ENCODE measurements at places on chromosomes 12 and 14.

DNA sequence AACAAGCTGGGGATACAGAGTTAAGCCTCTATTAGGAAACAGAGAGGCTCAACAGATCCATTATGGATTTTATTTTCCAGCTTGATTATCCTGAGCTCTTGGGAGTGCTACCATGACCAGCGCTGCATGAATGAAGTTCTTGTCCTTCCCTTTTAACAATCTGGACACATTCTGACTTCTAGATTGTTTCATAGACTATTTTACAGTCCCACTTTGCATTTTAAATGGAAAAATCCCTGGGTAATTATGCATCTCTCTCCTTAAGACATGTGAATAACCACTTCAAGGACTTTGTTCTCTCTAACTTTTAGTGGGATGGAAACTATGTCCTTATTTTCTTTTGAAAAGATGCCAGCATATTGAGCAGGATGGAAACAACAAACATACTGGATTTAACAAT is 2.0 kb downstream of the CCDC198 start:
- DNase-seq: no peak

DNA sequence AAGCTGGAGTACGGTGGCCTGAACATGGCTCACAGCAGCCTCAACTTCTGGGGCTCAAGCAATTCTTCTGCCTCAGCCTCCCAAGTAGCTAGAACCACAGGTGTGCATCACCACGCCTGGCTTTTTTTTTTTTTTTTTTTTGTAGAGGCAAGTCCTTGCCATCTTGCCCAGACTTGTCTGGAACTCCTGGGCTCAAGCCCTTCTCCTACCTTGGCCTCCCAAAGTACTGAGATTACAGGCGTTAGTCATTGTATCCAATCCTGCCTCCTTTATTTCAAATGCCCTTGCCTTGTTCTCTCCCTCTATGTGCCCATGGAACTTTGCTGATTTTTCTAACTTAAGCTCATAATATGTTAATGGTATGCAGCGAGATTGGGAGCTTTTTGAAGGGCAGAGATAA is 49.2 kb upstream of the PRICKLE1 start:
- no peak for DNase-seq

GRCh38 chr12:90042920-90043641 is 334.4 kb upstream of the ATP2B1 start:
- DNase-seq: no peak

DNA sequence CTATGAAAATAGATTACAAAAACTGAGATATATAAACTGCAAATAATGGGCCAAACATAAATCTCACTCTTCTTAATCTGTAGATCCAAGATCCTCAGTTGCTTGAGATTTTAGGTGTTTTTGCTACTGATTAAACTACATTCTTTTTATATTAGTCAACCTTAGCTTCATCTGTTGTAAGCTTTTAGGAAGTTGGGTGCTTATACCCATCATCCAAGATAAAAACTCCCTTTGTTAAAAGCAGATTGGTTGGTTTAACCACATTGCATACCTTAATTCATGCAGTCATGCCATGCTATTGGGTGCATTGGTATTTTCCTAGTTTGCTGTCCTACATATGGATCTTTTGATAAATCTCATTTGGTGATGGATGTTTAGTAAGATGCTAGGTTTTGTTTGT is 46.2 kb upstream of the DIP2B start:
- no peak for DNase-seq

- no peak for DNase-seq
These were observed 4.6 kb downstream of the MTRFR start for GRCh38 chr12:123237646-123238329.

DNA sequence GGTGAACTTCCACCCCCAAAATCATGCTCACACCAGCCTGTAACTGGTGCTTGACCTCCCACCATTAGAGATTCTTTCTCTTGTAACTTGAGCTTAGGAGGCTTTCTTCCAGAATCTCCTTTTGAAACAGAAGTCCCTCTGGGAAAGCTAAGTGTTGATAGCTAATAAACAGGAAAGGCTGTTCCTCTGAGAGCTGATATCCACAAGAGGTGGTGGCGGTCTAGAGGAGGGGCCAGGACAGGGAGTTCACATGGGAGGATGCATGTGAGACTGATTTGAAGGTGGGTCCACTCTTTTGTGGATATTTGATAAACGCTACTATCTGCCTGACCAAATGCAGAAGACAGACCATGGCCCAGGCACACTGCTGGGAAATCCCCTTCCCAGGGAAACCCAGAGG is 10.2 kb upstream of the PRMT8 start:
- no peak for DNase-seq

- no peak for DNase-seq
These were observed 90.2 kb downstream of the KDM2B start for GRCh38 chr12:121490401-121491281.

DNA sequence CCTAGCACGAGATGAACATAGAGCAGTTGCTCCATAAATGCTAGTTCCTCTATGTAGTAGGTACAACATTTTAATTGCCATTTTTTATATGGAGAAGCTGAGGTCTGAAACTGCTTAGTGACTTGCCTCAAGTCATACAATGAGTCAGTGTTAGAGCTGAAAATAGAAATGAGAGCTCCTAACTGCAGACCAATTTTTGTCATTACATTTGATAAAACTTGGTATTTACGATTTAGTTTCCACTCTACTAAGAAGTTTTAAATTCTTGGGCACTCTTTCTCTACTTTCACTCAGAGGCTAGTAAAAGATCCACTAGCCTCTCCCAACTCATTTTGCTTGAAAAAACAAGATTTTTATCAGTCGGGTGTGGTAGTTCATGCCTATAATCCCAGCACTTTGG is 8.1 kb upstream of the TMED10 start:
- DNase-seq: no peak

DNA sequence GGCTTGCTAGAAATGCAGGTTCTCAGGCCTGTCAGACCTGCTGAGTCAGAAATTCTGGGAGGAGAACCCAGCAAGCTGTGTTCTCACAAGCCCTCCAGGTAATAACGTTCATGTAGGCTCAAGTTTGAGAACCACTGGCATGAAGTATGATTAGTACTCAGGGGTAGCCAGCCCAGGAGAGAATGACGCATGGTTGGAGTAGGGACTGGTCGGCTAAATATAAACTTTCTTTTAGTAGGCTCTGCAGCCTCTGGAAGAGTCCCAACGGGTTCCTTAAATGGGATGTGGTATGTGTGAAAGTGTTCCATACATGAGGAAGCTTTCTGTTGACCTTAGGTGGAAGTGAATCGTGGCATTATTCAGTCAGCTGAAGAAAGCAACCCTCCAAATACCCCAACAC is 209.3 kb downstream of the SLC41A2 start:
- no peak for DNase-seq

- peak; percentile 87 for DNase-seq
These were observed 115.9 kb downstream of the NTN4 start for GRCh38 chr12:95674631-95675030.

DNA sequence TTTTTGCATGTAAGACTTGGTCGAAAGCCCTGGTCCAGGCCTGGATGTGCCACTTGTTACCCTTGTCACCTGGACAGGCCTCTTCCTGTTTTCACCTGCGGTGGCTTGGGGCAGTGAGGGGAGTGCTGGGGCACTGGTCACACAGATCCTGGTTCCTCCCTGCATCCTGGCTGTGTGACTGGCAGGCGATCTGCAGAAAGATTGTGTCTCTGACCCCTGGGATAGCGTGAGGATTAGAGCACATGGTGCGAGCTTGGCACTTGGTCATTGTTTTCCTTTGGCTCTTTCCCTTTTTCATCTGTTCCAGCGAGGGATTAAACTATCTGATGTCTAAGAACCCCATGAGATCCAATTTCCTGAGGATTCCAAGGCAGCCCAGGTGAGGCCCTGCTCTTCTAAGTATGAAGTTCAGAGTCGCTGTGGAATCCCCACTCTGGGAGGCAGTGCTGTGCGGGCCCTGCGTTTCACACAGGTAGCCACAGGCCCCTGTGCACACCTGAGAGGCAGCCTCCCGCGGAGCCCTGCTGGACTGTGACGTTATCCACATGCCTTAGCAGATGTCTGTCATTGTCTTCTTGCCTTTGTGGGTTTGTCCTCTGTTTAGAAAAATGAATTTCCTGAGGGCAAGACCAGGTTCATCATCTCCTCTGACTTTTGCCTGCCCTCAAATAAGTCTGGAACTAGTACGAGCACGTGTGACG is 288.4 kb downstream of the CACNA1C start:
- DNase-seq: no peak

DNA sequence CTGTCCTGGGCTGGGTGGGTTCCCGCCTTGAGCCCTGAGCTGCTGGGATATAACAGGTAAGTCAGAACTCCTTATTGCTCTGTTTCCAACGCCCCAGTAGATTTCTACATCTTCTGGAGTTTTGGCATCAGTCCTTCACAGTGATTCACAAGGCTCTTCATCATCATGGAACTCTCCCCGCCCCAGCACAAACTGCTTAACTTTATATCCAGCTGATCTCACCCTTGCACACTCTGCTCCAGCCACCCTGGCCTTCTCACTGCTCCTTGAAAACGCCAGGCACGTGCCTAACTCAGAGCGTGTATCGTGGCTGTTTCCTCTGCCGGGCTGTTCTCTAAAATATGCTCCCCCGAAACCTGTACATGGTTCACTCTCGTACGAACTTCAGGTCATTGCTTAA is 264.9 kb downstream of the NOVA1 start:
- DNase-seq: no peak

DNA sequence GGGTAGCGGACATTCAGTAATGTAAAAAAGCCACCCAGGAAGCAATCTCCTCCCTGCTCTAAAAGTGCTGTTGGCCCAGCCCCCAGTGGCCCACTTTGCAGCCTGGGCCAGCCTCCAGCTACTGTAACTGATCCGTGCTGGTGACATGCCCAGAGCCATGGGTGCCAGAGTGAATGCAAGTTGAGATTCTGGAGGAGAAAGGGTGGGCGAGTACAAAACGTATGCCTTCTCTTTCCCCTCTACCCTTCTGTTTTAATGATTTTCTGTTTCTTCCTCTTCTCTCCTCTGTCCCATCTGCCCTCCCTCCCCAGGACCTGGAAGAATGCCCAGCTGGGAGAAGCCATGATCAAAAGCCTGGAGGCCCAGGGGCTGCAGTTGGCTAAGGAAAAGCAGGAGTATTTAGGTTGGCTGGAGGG is 16.9 kb downstream of the PLEKHD1 start:
- no peak for DNase-seq

DNA sequence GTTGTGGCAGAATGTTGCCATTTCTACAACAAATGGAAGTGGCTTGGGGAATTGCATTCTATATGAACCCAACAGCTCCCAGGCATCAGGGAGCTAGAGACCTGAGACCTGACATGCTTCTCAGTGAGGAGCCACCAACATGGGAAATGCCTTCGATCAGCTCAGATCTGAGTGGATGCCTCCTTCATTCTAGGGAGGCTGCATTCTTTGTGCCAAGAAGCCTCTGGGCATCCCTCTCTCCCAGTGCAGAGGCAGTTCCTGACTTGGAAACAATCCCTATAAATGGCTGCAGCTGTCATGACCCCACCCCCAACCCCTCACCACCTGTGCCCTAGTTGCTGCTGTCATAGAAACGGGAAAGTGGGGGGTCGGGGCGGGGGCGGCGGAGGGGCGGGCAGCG is 196.3 kb downstream of the PPM1H start:
- DNase-seq: no peak

DNA sequence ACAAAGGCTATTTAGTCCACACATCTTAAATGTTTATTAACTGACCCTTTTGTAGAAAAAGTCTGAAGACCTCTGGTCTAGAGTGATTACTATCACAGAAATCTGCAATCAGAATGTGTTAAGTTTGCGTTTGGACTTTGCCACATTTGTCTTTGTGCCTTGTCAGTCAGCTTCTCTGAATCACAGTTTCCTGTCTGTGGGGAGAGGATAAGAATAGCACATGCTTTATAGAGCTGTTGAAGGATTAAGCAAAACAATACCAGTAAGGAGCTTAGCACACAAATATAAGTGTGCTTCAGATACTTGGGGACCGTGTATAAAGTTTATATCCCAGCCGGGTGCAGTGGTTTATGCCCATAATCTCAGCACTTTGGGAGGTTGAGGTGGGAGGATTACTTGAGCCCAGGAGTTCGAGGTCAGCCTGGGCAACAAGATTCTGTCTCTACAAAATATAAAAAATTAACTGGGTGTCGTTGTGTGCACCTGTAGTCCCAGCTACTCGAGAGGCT is 63.0 kb upstream of the BTG1 start:
- DNase-seq: no peak

- no peak for DNase-seq
These were observed 65.0 kb downstream of the CHGA start for GRCh38 chr14:92987713-92988510.

GRCh38 chr14:63432228-63432627 is 110.9 kb downstream of the PPP2R5E start:
- DNase-seq: no peak

GRCh38 chr14:91754819-91755218 is 22.9 kb upstream of the CATSPERB start:
- DNase-seq: no peak

DNA sequence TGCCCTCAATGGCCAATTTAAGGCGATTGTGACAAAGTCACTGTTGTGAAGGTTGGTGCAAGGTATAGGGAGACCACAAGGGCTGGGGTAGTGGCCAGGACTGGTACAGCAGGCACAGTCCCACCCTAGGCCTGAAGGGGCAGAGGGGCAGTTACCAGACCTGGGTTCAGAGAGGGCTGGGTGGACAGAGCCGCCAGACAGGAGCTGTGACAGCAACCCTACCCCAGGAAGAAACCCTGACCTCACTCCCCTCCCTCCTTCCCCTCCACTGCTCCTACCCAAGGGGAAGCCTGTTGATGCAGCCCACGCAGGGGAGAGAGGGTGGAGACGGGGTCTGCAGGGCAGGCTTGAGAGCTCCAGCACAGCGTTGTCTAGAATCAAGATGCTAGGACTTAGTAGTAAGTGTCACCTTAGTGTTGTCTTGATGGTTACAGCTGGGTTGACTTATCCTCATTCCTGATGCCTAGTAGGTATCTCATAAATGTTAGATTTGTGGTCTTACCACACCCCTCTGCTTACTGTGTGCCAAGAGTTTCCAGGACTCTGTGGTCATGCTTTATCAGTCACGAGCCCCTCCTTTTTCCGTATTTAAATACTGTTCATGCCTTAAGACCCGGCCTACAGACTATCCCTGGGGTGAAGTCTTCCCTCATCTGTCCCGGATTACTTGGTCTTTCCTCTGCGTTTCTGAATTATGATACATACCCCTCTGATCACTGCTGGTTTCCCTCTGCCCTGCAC is 14.4 kb downstream of the EML1 start:
- no peak for DNase-seq

GRCh38 chr12:64395739-64396138 is 5.2 kb upstream of the C12orf56 start:
- no peak for DNase-seq

DNA sequence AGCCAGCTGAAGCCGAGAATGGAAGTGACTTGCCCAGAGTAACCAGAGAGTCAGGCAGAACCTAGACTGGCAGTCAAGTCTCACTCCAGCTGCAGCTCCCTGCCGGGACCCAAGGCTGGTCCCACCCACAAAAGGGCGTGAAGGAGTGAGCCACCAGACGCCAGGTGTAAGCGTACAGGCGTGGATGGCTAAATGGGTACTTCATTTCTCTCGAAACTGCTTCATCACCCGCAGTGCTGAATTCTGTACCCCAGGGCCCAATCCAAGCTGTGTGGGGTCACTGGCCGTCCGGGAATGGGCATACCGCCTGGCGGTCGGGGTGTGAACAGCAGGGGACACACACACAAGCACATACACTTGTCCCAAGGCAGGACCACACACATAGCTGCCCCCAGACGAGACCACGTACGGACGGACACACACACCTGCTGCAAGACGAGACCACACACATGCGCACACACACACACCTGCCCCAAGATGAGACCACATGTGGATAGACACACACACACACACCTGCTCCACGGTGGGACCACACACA is 34.8 kb downstream of the DEGS2 start:
- no peak for DNase-seq

GRCh38 chr12:5745251-5745888 is 199.7 kb downstream of the ANO2 start:
- no peak for DNase-seq

- DNase-seq: no peak
These were observed 171.5 kb upstream of the PRICKLE1 start for GRCh38 chr12:42761086-42761485.

Data from NCI-H1436 treated with DMSO at 0.1 percent for 48 hours (cell line).